ENCODE measurements at places on chromosomes 5 and 9.
A peak's percentile ranks its signal among the peaks of the same experiment; 100 is the strongest.

GRCh38 chr5:71013575-71013974 is 11.6 kb downstream of the NAIP start:
- DNase-seq, result no peak

DNA sequence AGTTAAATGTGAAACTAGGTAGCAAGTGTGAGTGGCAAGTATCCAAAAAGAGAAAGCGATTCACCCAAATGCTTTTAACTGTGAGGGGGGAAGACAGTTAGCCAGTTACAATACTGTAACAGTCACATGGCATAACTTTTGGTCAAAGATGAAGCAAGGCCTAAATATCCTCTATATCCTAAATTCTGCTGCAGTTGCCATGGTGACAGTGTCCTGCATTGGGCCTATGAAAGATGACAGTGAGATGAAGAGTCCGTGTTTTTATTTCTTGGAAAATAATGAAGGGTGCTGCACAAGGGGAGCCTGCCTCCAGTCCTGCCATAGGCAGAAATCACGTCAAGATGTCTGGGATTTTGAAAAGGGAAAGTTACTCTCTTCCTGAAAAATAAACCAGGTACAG is 534.6 kb downstream of the NTRK2 start:
- DNase-seq, result no peak

GRCh38 chr5:167509076-167509475 is 782.4 kb upstream of the WWC1 start:
- no peak for DNase-seq

GRCh38 chr9:131334629-131335367 is 45.3 kb downstream of the PLPP7 start:
- DNase-seq, result no peak

DNA sequence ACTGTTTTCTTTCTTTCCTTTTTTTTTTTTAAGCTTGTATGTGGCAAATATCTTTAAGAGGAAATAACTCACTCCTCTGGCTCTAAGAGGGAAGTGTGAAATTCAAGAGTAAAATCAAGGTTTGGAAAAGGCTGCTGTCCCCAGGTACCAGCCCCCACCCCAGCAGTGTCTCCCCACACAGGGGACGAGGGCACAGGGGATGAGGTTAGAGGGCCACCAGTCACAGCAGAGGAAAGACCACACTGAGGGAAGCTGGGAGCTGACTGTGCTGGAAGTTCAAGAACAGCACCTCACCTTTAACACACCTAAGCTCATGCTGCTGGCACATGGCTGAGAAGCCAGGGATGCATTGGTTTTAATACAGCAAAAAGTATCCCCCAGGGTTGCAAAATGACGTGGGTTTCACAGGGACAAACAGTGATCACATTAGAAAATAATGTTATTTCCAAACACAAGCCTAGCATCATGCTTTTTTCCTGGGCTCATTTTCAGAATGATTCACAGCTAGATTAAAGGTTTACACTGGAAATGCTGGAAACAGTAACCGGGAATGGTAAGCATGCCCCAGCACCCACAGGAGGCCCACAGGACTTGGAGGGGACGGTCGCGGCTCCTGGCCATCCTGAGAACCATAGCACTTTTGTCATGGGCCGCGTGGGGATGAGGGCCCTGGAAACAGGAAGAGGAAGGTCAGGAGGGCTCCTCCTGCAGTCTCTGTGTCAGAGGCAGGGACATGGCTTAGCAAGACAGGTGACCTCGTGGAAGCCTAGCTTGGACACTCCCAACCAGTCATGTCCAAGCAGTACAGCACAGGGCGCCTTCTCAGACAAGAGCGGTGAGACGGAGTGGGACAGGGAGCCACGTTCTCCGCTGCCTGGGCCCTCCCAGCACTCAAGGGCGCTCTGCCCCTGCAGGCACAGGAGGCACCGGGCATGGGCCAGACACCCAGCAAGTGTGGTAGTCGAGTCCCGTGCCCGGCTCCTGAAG is 6.9 kb downstream of the LPCAT1 start:
- no peak for DNase-seq

- DNase-seq, result no peak
Observed at GRCh38 chr5:168793841-168794837, 215.0 kb upstream of the PANK3 start.

GRCh38 chr9:95887926-95888497 is 12.5 kb downstream of the ERCC6L2 start:
- peak; percentile 8 for DNase-seq

DNA sequence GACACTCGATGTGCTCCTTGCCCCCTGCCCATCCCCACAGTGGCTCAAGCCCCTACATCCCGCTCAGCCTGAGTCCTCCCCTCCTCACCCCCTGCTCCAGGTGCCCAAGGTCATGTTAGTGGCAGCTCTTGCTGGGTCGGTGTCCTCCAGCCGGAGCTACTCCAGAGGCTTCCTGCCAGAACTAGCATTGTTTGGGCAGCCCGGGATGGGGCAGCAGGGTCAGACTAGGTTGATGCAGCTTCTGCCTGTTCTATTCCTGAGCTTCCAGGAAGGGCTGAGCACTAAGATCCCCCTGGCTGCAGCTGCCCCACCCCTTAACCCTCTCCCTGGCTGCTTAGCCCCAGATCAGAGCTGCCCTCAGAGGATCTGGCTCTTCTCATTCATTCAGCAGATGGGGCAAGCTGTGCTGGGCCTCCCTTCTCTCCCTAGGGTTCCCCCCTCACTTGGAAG is 671 bp downstream of the RGS14 start:
- no peak for DNase-seq

GRCh38 chr5:54946306-54946819 is 39.0 kb downstream of the ESM1 start:
- DNase-seq, result no peak

DNA sequence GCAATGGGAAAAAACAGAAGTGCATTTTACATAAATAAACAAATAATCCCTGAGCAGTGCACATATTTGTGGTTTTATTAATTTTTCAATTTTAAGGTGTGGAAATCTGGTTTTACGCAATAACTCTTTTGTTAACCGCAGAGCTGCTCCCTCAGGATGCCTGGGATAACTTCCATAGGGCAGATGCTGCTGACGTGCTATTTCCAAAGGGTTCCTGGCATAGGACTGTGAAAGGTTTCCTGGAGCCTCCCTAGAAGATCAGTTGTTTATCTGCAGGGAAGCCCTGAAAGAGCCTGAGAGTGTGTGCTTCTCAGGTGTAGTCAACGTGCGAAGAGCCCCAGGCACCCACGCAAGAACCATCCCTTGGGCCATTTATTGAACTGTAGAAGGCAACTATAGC is 443.5 kb downstream of the PLK2 start:
- DNase-seq, result no peak

- peak; percentile 65 for DNase-seq
Observed at GRCh38 chr9:2087500-2088313, 72.6 kb downstream of the SMARCA2 start.

GRCh38 chr5:137833463-137833862 is 34.2 kb upstream of the MYOT start:
- no peak for DNase-seq

GRCh38 chr9:113219969-113220368 is 1.1 kb downstream of the FKBP15 start:
- DNase-seq, result peak; percentile 42

DNA sequence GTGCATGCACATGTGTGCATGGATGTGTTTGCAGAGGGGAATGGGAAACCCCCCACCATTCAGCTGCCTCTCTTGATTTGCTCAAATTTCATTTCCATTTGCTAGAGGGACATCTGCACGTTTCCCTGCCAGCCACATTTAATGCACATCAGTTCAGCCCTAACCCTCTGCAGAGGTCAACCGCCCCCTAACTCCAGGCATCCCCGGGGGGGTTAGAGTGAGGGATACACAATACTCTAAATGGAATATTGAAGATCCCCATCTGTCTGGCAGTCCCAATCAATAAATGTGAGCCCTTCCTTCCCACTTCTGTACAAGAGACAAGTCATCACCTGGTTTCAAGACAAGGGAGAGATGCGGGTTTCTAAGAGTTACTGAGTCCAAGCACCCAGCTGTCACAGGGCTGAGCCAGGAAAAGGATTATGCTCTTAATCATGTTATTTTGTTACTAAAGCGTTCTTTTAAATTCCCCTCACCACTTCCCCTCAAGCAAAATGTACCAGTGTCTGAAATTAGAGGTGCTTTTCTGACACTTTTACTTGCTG is 134.1 kb downstream of the SEMA6A start:
- DNase-seq, result no peak

DNA sequence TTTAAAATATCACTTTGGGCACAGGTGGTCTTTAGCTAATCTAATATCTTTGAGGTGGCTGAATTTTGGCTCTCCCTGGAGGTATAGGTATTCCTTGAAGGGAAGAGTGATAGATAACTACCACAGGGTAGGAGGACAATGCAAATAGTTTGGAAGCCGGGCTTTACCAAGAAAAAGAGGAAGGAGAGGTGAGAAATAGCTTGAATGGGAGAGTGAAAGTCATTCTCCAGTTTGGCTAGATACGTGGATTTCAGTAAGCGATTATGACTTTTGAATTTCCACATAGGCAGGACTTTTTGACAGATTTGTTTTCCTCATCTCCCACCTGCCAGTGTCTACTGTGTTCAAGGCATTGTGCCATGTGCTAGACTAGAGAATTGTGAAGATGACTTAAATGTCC is 45.5 kb downstream of the RASA1 start:
- DNase-seq, result no peak

DNA sequence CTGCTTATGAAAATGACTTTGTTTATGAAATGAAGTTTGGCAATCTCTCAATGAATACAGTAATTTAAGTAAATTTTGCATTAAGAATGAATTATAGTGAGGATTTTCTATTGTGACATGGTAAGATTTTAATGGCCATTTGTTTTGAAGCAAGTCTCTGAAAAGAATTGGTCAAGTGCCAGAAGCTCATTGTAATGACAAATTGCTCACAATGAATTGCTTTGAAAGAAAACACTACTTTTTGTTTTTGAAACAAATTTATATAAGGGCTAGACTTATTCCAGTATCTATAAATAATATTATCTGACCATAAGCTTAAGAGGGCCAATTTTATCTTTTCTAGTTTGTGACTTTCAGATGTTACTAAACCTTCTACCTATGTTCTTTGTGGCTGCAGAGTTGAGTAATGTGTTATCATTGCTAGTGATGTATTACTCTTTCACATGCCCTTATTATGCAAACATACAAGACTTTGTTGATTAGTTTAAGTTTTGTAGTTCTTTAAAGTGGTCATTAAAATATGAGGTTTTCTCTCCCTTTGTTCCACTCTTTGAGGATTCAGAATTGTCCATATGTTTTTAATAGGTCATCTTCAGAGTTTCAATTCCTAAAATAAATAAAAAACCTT is 93.0 kb upstream of the ZNF608 start:
- no peak for DNase-seq

DNA sequence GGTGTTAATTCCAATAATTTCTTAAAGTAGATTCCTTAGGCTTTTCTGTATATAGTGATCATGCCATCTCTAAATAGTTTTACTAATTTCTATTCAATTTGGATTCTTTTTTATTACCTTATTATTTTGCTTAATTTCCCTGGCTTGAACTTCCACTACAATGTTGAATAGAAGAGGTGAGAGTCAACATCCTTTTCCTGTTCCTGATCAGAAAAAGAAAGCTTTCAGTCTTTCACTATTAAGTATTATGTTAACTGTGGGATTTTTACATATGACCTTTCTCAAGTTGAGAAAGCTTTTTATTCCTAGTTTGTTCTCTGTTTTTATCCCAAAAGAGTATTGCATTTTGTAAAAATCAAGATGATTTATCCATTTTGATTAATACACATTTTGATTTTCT is 574.5 kb upstream of the TLE4 start:
- DNase-seq, result no peak

Measured in CD4-positive, alpha-beta T cell treated with Interleukin-2 at 100 ng/mL for 4 hours (primary cell).